ENCODE measurements at places on chromosomes 3 and 15. TPM values are rescaled to one million over a fixed set of nuclear protein-coding genes. Genes with fewer than 3 reads are reported as not detected.

The IL5RA gene
- not detected for total RNA-seq

The MORC1 gene
- total RNA-seq = not detected

The LRRC28 gene
- 13.4 TPM for total RNA-seq

The IL17RC gene
- 43.3 TPM for total RNA-seq

The ROPN1B gene
- not detected for total RNA-seq

The SPSB4 gene
- total RNA-seq = not detected

The GP9 gene
- not detected for total RNA-seq

The CHRM5 gene
- 0.75 TPM for total RNA-seq

The LEKR1 gene
- total RNA-seq = 1.3 TPM

The CPLX3 gene
- total RNA-seq = not detected

The MYO1E gene
- 103 TPM for total RNA-seq

The EPB42 gene
- not detected for total RNA-seq

The NR1I2 gene
- total RNA-seq = not detected

The FYCO1 gene
- 29.9 TPM for total RNA-seq

The ASB14 gene
- under 0.01 TPM for total RNA-seq

The SNTN gene
- not detected for total RNA-seq

The SRGAP3 gene
- 3.1 TPM for total RNA-seq

The CCR9 gene
- not detected for total RNA-seq

The ALDH1A3 gene
- total RNA-seq = 54.7 TPM

The FBXL22 gene
- 0.22 TPM for total RNA-seq

The CHL1 gene
- under 0.01 TPM for total RNA-seq

The EIF3J gene
- total RNA-seq = 42.7 TPM

The SPTBN5 gene
- total RNA-seq = 0.11 TPM

The BRK1 gene
- 83.0 TPM for total RNA-seq

The ST8SIA2 gene
- under 0.01 TPM for total RNA-seq

The CCDC13 gene
- total RNA-seq = 0.33 TPM

The EOMES gene
- total RNA-seq = not detected

The NMNAT3 gene
- total RNA-seq = 2.4 TPM

The RAF1 gene
- total RNA-seq = 102 TPM

The ROBO1 gene
- 63.6 TPM for total RNA-seq

The UROC1 gene
- not detected for total RNA-seq

The SERINC4 gene
- not detected for total RNA-seq

The SLC2A2 gene
- not detected for total RNA-seq
